Left renal pelvis (tissue), 4 donors: ENCODE measurements at places on chromosomes 5 and 9. TPM values are rescaled to one million over a fixed set of nuclear protein-coding genes. Genes with fewer than 3 reads are reported as not detected.

- no peak for DNase-seq
Measured at GRCh38 chr5:11056560-11056959, 295.5 kb upstream of the DAP start.

- no peak for DNase-seq
Measured at GRCh38 chr9:136050701-136051452, 44.2 kb downstream of the NACC2 start.

DNA sequence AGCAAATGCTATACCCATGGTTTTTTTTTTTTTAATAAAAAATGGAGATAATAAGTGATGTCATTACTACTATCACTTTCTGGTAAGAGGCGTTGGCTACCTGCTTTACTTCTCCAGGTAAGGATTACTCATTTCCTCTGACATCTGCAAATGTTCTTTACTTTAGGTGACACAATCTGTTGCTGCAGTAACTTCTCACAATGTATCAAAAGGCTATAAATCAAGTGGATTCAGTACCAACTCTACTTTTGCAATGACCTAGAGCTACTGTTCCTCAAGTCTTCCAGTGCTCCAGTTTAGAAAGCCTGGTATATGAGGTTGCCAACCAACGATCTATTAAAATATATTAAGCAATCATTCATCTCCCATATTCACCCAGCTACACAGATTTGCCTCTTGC lies 129.1 kb downstream of the PLK2 start:
- DNase-seq = no peak

DNA sequence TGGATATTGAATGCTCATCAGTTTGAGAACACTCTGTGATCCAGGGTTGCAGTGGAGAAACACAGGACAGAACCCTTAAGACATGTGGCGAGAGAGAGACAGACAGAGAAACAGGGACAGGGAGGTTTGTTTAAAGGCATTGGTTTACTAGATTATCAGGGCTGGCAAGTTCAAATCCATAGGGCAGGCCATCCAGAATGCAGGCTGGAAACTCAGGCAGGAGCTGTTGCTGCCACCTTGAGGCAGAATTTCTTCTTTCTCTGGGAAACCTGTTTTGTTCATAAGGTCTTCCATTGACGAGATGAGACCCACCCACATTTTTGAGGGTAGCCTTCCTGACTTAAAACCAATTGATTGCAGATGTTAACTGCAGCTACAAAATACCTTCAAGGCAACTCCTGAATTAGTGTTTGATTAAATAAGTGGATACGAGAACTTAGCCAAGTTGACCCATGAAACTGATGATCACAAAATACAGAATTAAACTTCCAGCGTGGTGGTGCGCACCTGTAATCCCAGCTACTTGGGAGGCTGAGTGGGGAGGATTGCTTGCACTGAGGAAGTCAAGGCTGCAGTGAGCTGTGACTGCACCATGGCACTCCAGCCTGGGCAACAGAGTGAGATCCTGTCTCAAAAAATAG lies 55.9 kb downstream of the NSUN2 start:
- no peak for DNase-seq

- DNase-seq = no peak
Measured at GRCh38 chr5:124054564-124054963, 542.6 kb downstream of the CSNK1G3 start.

DNA sequence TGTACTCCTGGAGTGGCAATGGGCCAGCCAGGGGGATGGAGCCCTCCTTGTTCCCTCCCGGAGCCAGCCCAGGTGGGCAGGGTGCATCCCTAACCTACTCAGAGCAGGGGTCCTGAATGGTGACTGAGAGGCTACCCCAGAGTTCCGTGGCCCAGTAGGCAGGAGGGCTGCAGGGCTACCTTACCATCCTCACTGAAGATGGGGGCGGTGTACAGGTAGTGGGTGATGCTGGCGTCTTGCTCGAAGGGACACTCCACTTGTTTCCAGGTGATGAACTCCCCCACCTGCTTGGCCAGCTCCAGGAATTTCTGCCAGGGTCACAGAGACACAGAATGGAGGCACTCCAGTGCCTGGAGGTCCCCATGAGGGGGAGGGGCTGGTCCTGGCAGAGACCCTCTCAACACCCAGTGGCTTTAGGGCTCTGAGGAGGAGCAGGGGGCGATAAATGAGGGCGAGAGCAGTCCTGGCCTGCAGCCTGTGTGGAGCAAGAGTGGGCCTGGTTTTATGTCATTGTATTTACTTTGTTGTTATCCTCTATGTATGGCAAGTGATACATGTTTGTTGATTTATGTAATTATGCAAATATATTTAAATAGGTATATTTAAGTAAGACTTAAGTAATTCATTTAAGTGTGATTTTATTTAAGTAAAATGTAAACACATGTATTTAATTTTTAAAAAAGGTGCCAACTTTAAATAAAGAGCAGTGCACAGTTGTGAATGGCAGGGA lies 39.9 kb upstream of the RNF130 start:
- no peak for DNase-seq

DNA sequence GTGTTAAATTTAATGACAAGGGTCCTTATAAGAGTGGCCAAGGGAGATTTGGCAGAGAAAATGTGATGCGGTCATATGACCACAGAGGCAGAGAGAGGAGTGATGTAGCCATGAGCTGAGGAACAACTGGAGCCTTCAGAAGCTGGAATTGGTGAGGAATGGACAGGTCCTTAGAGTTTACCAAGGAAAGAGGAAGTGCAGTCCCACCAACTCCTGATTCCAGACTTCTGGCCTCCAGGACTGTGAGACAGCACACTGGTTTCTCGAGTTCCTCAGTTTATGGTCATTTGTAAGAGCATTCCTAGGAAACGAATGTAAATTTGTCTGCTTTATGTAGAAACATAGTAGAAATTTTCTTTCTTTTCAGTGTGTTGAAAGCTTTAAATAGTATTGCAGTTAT lies 410.1 kb downstream of the CDH18 start:
- DNase-seq = no peak

DNA sequence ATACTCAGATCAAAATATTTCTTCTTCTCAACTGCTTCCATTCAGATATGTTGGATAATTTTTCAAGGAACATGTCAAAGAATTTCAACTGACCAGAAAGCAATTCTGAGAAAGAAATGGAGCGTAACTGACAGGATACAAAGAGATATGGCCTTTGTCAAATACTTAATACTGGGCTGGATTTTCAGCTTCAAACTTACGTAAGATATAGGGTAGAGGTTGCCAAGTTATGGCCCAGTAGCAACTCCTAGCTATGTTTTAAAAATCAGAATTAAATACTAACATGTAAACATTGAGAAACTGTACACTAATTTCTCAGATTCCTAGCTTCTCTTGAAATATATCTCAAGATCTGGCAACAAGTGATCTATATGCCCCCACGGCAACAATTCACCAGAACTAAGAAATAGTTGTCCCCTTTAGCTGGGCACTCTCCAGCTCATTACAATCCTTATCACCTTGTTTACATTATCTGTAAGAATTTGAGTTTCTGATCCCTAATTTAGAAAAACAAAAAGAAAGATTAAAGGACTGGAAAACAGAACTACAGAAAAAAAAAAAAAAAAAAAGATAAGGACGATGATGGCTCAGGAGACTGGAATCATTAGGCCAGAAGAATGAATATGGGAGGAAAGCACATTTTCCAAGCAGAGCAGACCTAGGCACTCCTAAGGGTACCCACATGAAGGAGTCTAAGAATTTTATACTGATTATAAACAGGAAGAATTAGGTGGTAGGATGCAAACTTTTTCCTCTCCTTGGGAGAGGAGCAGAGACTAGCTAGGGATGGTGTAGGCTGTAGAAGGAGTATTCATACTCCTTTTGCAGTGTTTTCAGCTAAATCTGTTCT lies 23.0 kb downstream of the INIP start:
- DNase-seq = no peak

- no peak for DNase-seq
Measured at GRCh38 chr9:19440823-19441580, 32.2 kb downstream of the ACER2 start.

DNA sequence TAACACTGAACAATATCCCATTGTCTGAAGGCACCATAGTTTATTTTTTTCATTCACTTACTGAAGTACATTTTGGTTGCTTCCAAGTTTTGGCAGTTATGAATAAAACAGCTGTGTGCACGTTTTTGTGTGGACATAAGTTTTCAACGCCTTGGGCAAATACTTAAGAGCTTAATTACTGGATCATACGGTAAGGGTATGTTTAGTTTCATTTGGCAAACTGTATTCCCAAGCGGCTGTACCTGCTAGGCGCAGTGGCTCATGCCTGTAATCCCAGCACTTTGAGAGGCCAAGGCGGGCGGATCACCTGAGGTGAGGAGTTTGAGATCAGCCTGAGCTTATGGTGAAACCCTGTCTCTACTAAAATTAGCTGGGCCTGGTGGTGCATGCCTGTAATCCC lies 63.7 kb upstream of the FAM120A start:
- DNase-seq = no peak

- DNase-seq = no peak
Measured at GRCh38 chr5:124951661-124952060, 205.2 kb upstream of the ZNF608 start.

GRCh38 chr5:77391240-77391765 lies 100.8 kb downstream of the WDR41 start:
- no peak for DNase-seq

GRCh38 chr5:128478386-128479368 lies 59.4 kb downstream of the FBN2 start:
- no peak for DNase-seq

DNA sequence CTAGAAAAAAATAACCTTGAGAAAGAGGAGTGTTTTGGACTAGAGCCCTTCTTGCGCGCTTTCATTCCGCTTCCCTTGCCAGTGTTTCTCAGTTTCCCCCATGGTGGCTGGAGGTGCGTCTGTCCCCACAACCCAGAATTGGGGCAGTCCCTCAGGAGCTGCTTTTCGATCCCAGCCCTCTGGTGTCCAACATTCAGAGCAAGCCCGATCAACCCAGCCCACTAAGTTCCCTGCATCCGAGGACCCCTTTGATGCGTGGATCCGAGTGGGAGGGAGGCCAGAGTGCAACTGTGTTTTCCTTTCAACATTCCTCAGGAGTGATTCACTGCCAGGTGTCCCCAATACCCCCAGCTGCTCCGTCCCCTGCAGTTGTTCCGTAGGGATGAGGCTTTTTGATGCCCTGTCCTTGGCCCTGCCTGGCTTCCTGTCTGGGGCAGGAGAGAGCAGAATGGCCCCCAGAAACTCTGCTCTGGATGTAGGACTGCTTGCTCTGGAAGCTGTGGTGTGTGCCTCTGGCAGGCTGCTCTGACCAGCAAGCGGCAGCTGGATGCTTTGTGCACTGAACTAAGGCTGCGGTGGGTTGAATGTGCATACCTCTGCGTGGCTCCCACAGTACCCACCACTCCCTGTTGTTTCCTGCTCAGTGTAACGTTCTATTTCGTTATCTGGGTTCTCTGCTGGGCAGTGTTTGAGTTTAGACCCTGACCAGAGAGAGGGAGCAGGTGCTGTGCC lies 117.5 kb downstream of the BOD1 start:
- no peak for DNase-seq

- peak; percentile 10 for DNase-seq
Measured at GRCh38 chr5:72065751-72066255, 41.5 kb upstream of the MAP1B start.

- no peak for DNase-seq
Measured at GRCh38 chr9:70352356-70352755, 62.1 kb downstream of the KLF9 start.

DNA sequence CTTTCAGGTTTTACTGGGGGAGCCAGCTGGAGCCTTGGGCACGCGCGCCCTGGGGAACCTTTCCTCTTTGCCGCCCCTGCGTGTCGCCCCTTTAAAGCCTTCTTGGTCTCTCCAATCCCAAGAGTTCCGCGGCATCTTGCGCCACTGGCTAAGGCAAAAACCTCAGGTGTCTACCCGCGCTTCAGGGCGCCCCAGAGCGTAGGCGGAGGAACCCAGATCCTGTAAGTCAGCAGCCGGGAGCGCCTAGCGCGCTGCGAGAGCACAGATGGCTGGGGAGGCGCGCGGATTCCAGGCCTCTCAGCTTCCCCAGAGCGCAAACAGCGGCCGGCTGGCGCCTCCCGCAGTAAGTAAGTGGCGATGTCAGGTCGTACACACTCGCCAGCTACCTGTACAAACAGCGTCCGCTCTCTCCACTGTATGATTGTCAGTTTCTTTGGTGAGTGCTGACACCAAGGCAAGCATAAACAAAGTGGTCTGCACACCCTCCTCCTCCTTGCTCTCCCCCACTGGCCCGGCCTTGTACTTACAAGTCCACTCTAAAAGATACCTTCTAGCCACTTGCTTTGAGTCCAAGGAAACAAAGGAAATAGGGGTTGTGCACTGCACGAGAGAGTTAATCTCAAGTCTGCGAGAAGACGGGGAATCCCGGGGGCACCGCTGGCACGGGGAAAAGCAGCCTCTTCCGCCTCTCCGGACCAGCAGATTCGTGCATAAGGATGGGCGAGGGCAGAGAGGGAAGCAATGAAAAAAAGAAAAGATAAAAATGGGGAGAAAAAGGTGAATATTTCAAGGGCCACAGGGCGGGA lies 2.9 kb downstream of the HTR1A start:
- DNase-seq = no peak

- DNase-seq = peak; percentile 6
Measured at GRCh38 chr9:34047864-34048726, 592 bp downstream of the UBAP2 start.

DNA sequence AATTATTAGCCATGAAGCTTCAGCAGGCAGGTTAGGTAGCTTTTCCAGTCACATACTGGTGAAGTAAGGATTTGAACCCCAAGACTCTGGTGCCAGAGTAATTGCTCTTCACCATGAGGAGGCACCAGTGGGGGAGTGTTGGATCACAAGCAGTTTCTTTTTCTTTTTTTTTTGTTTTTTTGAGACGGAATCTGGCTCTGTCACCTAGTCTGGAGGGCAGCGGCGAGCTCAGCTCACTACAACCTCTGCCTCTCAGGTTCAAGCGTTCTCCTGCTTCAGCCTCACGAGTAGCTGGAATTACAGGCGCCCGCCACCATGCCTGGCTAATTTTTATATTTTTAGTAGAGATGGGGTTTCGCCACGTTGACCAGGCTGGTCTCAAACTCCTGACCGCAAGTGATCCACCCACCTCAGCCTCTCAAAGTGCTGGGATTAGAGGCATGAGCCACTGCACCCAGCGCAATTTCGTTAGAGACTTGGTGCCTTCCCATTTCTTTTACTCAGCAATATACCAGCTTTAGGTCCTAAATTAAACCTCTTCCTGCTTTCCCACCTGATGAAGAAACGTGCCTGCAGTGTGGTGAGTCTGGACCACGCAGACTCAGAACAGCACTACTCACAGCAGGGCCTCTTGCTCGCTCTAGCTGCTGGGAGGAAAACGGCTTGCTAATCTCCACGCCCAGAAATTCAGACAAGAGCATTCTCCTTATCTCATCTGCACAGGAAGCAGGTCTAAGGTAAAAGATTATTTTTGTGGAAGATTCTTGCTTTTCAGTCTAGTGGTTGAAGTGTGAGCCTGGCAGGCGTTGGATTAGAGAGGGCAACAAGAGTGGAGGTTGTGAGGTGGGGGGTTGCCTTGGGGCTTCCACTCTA lies at the start of gene S100Z:
Gene S100Z, plus strand, starts transcription at position 596 of the 873 bp plus-strand sequence. CDS start 25,346 bp downstream, outside the sequence.
- DNase-seq = no peak

AGXT2 gene
- polyA plus RNA-seq = 34.1 TPM

WWC1 gene
- polyA plus RNA-seq = 67.8 TPM

FAM200C gene
- polyA plus RNA-seq = 14.3 TPM

IFNK gene
- not detected for polyA plus RNA-seq

TNFAIP8 gene
- 22.8 TPM for polyA plus RNA-seq

TPPP gene
- polyA plus RNA-seq = 4.0 TPM

SYNPO gene
- polyA plus RNA-seq = 93.2 TPM

SLC45A2 gene
- polyA plus RNA-seq = 0.29 TPM
